ENCODE measurements at places on chromosomes 2 and 18.

- no peak for DNase-seq
Observed at GRCh38 chr2:219296631-219297391, 12.4 kb downstream of the PTPRN start.

GRCh38 chr18:62331581-62332356 lies 6.7 kb downstream of the TNFRSF11A start:
- peak; percentile 35 for DNase-seq

- DNase-seq = peak; percentile 52
Observed at GRCh38 chr18:47756364-47757016, 174.0 kb downstream of the SMAD2 start.

DNA sequence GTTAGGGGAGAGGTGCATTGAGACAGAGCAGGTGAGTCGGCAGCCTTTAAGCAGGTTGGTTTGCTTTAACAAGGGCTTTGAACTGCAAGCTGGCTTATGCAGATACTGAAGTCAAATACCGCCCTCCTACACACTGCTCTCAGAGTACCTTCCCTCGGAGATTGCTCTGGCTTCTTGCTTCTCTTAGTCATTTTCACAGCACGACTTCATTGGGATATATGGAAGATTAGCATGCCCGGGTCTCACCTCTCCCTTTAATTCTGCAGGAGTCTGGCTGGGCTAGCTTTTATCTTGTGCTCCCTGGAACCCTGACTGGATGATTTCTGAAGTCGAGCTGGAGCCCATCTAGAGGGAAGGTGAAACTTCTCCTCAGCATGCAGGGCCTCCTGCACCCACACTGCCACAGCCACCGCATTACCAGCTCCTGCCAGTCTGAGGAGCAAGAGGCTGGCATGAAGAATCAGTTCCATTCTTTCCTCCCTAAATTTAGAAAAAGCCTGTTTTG lies 395.5 kb upstream of the HNRNPA3 start:
- DNase-seq = no peak

DNA sequence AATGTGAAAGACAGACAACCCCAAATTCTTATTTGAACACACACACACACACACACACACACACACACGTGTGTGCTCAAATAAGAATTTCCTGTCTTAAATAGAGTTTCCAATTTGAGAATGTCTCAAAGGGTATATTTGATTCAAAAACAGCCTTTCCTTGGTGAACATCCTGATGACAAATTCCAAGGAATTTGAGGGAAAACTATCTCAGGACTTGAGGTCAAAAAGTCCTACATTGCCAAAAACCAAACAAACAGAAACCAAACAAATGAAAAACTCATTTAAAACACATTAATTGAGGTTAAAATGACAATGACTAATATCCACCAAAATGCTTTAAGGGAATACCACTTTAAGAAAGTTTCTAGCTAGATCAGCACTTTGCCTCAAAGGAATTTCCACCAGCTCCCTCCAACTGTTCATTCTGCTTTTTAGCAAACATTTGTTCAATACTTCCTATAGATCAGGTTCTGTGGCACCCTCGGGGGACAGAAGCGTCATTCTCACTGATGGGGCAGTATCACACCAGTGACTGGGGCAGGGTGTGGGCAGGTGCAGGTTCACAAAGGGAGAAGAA lies 232.1 kb upstream of the TRIB2 start:
- no peak for DNase-seq
